ENCODE measurements at places on chromosomes 16 and 17.

DNA sequence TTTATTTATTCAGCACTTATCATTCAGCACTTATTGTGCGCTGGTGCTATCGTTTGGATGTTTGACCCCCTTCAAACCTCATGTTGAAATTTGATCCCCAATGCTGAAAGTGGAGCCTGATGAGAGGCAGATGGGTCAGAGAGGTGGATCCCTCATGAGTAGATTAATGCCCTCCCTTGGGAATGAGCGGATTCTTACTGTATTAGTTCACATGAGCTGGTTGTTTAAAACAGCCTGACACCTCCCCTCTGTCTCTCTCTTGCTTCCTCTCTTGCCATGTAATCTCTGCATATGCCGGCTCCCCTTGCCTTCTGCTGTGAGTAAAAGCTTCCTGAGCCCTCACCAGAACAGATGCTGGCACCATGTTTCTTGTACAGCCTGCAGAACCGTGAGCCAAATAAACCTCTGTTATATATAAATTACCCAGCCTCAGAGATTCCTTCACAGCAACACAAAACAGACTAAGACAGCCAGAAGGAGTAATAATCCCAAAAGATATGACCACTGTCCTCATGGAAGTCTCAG is 111.1 kb downstream of the CACNG3 start:
- H3K27ac ChIP-seq: no peak overlapping the region
- no peaks in the 10 kb centered on the region for H3K36me3 ChIP-seq
- DNase-seq: no peak
- H3K27me3 ChIP-seq: peaks cover 2% of the 10 kb centered on the region

DNA sequence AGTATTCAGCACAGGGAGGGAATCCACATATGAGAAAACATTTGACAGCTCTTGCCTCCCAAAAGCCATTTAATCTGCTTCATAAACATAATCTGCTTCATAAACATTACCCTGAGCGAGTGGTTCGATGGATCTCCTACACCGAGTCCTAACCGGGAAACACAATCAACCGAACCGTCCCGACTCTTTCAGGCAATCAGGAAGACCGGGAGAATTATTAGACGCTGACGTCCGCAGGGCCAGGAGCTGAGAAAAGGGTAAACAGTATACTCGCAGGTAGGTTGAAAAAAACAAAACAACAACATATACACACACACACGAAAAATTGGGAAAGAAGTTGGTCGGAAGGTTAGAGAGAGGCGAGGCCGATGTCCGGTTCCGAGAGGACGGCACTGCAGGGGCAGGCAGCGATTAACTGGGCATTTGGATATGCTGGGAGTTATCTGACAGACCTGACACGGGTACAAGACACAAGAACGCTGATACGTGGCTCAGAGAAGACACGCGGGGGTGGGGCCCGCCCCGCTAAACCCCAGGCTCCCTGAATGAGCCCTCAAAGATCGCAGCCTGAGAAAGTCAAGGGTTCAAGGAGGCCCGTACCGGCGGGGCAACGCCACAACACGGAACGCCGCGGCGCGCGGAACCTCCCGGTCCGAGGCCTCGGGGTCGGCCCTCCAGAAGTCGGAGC is 585 bp downstream of the AP1G1 start:
- H3K27ac ChIP-seq: peak overlapping the region; percentile 100
- H3K4me1 ChIP-seq: peaks cover 21% of the 10 kb centered on the region
- DNase-seq: no peak
- no peaks in the 10 kb centered on the region for H3K27me3 ChIP-seq
- peaks cover 12% of the 10 kb centered on the region for H3K36me3 ChIP-seq

DNA sequence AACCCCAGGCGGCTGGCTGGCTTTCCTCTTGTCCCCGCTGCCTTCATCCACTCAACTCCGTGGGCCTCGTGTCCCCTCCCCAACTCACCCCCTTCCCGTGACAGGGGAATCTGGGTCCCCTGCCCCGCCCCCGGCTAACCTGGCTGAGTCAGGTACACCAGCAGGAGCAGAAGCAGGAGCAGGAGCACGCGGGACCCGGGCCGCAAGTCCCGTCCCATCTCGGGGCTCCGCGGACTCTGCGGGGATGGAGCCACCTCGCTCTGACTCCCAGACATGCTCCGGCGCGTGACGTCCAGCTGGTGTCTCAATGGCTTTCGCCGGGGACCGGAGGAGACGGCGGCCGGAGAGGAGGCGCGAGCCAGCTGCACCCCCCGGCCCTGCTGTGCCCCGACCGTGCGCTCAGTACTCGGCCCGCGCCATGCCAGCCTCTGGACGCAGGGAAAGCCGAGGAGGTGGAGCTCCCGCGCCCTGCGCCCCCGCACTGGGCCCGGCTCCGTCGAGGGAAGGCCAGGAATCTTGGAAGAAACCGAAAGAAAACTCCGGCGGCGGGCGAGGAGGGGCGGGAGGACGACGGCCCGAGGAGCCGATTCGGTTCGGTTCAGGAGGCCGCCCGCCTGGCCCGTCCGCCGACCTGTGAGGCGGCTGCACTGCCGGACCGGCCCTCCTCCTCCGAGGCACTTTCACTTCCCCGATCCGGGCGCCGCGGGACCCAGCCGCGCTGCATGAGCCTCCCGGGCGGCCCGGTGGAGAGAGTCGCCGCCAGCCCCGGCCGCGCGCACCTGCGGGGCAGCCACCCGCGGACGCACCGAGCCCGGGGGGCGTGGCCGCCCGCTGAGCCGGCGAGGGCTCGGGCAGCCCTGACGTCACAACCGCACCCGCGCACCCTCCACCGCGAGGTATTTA is at the start of the genes CXCL16 and ZMYND15:
Gene CXCL16 (minus strand): TSS at position 807 of the 903 bp plus-strand sequence. CDS start 589 bp downstream, at position 218.
Gene ZMYND15 (plus strand): TSS at position 712 of the 903 bp plus-strand sequence. CDS start 716 bp downstream, outside the sequence.
- H3K36me3 ChIP-seq: peaks cover 6% of the 10 kb centered on the region
- peak within 1 kb of the TSS; percentile 81 for H3K4me3 ChIP-seq
- H3K4me1 ChIP-seq: peaks cover 19% of the 10 kb centered on the region
- H3K27ac ChIP-seq: peak within 1 kb of the TSS; percentile 61
- DNase-seq: peak; percentile 48

DNA sequence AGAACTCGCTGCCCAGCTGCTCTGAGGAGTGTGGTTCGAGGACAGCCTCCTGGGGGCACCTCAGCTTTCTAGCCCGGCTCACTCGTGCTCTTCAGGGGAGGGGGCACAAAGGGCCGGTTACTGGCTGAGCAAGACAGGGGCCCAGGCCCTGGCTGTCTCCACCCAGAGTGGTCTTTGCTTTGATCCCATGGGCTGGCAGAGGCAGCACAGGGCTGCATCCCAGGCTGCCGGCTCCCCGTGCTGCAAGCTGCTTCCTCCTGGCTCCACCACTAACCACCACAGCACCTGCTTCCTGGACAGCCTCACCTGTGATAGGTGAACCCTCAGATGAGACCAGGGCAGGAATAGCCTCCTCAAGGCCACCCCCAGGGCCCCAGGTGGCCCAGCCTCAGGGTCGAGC is 6.8 kb downstream of the SPPL2C start:
- H3K4me3 ChIP-seq: no peak overlapping the region
- H3K27ac ChIP-seq: no peak overlapping the region
- H3K27me3 ChIP-seq: peaks cover 3% of the 10 kb centered on the region
- DNase-seq: no peak
- H3K4me1 ChIP-seq: peaks cover 4% of the 10 kb centered on the region

DNA sequence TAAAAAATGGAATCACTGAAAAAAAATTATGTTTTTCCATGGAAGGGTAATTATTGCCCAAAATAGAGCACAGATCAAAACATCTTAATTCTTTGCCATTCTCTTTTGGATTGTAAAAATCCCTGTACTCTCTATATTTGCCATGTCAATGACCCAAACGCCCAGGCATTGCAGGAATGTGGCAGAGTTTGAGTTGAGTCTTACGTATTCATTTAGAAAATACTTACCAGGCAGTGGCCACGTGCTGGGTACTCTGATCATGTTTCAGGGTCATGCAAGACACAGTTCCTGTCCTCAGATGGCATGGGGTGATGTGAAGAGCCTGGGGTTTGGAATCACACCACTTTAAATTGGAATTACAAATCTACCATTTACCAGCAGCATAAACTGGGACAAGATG is 267.7 kb downstream of the ABCC12 start:
- no peak for DNase-seq
- H3K27ac ChIP-seq: no peak overlapping the region
- H3K27me3 ChIP-seq: peaks cover 4% of the 10 kb centered on the region
- H3K4me3 ChIP-seq: no peak overlapping the region

- no peak for DNase-seq
- peaks cover 19% of the 10 kb centered on the region for H3K36me3 ChIP-seq
- H3K4me1 ChIP-seq: peaks cover 31% of the 10 kb centered on the region
- no peaks in the 10 kb centered on the region for H3K27me3 ChIP-seq
- H3K27ac ChIP-seq: no peak overlapping the region
These were observed 72.1 kb downstream of the SOCS1 start for GRCh38 chr16:11183951-11184350.

GRCh38 chr16:57915811-57916488 is 55.0 kb downstream of the CNGB1 start:
- no peaks in the 10 kb centered on the region for H3K36me3 ChIP-seq
- peaks cover 5% of the 10 kb centered on the region for H3K27me3 ChIP-seq
- no peak overlapping the region for H3K27ac ChIP-seq
- H3K4me1 ChIP-seq: no peaks in the 10 kb centered on the region

DNA sequence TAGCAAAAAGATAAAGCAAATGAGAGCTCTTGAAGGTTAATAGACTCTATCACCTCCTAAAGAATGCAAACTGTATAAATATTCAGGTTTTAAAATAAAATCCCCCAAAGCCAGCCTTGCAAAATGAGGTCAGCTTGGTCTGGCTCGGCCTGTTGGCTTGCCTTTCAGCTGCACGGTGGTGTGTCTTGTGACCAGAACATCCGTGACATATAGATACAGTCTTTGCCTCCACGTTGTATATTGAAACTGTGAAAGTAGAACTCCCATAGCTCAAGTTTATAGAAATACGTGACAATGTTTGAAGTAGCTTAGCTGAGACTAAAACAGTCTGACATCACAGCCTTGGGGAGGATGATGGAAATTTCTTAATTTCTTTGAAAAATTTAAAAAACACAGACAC is 236.6 kb upstream of the MYOCD start:
- no peaks in the 10 kb centered on the region for H3K4me1 ChIP-seq
- no peak overlapping the region for H3K4me3 ChIP-seq
- no peak for DNase-seq
- no peaks in the 10 kb centered on the region for H3K27me3 ChIP-seq

- DNase-seq: no peak
- no peak overlapping the region for H3K4me3 ChIP-seq
- peak overlapping the region; percentile 57 for H3K27ac ChIP-seq
- H3K4me1 ChIP-seq: peaks cover 55% of the 10 kb centered on the region
- H3K27me3 ChIP-seq: no peaks in the 10 kb centered on the region
These were observed 336.4 kb downstream of the SEC14L1 start for GRCh38 chr17:77476931-77477805.
